Fibroblast of the aortic adventitia (primary cell): ENCODE measurements at places on chromosomes 6 and 20. TPM values are rescaled to one million over a fixed set of nuclear protein-coding genes. Genes with fewer than 3 reads are reported as not detected.

DNA sequence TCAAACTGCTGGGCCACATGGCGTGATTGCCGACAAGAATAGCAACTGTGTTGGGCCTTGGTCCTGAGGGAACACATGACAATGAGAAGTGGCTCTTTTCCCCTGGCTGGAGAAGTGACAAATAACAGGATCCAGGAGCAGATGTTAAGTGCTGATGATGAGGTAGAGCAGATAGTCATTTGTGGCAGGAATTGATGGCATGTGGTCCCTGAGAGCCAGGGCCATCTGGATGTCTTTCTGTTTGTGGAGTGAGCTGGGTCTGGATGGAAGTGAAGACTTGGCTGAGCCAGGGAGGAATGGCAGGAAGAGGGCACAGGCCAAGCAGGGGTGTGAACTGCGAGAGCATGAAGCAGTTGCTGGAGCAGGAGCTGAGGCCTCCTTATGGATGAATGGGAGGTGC is 67.8 kb downstream of the SCAND1 start:
- no peak for DNase-seq

The BLOC1S5 gene
- total RNA-seq = 5.7 and 23.0 TPM in 2 replicates

DNA sequence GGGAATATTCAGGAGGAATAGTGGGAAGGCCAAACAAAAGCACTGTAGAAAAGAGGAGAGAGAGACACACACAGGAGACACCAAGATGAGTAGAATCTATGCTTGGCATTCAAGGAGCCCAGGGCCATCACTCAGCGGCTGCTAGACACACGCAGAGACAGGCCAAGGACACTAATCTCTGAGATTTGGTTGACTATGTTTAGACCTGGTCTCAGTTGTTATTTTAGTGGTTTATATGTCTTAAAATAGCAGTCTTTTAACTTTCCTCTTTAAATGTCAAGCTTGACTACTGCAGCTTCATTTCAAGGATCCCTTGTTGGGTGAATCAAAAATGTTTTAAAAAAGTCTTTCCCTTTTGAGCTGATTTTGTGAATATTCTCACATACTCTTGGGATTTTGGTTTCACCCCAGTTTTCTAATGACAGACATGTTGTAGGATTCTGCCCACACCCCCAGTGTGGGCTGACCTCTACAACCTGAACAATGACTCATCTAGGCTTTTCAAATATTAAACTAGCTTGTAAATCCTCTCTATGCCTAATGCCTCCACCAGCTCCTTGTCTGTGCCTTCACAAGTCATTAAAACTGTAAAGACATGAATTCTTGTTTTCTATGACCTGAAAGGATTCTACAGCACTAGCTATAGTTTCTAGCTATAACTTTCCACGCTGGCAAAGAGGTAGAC is 142.7 kb upstream of the EXOC2 start:
- no peak for DNase-seq

The SDC4 gene
- total RNA-seq = 91.1 and 150 TPM in 2 replicates
